GF-D8 (cell line): ENCODE measurements at places on chromosomes 5 and 9.

- no peak for DNase-seq
These were observed 296.8 kb downstream of the ICE1 start for GRCh38 chr5:5719292-5719691.

GRCh38 chr9:77021291-77021894 lies 1.9 kb downstream of the FOXB2 start:
- DNase-seq, result no peak

DNA sequence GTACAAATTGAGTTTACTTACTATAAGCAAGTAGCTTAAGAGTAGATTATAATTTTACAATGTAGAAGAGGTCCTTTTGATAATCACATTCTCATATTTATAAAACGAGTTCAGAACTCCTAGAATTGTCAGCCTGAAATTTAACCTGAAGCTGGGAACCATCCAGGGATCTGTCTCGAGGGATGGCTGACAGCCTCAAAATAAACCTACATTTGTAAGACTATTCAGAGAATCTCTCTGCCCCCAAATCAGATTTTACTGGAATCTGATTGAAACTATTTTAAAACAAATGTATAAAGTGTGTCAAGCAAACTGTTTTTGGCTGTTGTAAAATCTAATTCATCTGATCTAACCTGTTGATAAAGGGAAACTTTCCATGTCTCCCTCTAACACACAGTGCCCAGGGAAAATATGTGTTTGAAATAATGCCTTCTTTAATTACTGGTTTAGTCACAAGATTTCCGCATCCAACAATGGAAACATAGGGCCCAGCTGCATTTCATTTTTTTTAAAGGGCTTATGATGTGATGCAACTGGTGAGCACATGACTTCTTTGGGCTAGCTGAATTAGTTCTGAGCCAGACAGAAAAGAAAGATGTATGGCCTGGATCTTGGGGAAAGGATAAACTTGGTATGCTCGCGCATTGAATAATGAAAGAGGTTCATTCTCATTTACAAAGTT lies 30.3 kb downstream of the SLC25A46 start:
- peak; percentile 21 for DNase-seq

- no peak for DNase-seq
These were observed 194.4 kb upstream of the VCAN start for GRCh38 chr5:83277154-83277553.

DNA sequence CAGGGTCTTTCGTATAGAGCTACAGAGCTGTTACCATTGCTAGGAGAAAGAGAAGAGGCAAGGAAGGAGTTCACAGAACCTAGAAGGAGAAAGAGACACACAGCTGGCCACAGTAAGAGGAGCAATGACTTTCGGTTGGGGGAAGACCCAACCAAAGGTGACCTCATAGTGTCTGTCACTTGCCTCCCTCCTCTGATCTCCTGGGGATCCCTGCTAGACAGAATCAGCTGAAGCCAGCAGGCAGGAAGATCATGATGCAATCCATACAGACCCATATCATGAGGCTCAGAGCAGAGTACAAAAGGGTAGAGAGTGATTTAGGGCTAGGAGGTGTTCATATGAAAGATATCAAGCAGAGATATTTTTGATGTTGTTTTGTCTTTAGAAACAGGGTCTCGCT lies 26.0 kb upstream of the EPB41L4B start:
- DNase-seq, result no peak

- no peak for DNase-seq
These were observed 62.2 kb downstream of the RAD23B start for GRCh38 chr9:107345327-107345726.

- no peak for DNase-seq
These were observed 87.5 kb downstream of the DAB2IP start for GRCh38 chr9:121738968-121739367.

- no peak for DNase-seq
These were observed 114.2 kb downstream of the ANXA1 start for GRCh38 chr9:73265876-73266275.

GRCh38 chr5:119792161-119792799 lies 162.9 kb downstream of the FAM170A start:
- no peak for DNase-seq

DNA sequence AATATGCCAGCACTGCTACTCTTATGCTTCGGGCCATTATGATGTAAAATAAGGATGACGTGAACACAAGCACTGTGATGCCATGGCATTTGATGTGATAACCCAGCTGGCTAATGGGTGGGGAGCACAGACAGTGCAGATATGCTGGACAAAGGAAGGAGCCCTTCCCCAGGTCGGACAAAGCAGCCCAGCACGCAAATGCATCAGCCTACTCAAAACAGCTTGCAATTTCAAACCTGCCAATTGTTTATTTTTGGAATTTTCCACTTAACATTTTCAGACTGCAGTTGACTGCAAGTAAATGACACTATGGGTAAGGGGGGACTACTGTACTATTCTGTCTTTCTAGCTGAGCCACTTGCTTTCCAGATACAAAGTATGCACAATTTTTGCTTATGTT lies 181.3 kb downstream of the DCP2 start:
- DNase-seq, result no peak

DNA sequence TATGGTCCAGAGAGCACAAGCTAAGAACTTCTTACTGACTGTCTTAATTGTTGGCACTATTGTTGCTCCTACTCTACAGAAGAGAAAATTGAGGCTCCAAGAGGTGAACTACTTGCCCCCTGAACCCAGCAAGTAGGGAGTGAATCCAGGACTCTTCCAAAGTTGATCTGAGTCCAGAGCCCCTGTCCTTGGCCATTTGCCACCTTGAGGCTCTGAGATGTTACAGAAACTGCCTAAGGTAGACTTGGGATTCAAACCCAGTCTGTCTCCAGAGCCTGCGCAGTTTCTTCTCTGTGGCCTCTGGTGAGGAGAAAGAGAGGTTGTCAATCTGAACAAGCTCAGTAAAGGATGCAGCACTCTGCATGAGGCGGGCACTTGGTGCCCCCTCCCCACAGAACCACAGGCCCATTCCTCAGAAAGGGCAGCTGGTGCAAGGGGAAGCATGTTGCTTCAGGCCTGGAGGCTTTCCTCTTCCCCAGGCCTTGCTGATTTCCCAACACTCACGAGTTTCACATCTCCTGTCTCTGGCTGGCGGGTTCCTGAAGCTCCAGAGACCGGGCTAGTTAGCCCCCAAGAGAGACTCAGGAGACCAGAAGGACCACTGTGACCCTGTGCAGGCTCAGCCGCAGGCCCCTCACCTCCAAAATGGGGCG lies 2.9 kb upstream of the LCP2 start:
- DNase-seq, result peak; percentile 81

DNA sequence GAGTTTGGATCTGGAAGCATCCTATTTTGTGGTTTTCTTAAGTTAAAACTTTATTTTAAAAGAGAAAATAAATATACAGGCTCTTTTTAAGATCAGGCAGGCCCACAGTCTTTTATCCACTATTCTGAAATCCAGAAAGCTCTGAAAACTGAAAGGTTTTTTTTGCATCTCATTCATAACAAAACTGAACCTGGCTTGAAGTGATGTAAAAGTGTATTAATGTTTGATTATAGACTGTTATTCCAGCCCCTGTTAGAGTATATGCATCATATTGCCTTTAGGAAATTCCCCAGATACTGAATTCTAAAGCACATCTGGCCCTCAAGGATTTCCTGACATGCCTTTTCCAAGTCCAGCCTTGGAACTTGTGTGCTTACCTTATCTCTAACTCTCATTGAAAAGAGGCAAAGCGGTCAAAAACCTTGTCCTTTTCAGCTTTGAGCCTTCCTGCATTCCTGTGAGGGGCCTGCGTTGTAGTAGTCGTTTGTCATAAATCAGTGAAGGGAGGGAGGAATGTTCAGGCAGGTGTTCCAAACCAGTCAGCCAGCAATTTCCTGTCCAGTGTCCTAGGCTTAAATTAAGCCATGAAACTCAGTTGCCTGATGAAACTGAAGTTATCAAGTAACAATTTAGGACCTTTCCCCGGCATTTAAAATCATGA lies 110.4 kb downstream of the TLE4 start:
- no peak for DNase-seq

- DNase-seq, result no peak
These were observed 524.5 kb upstream of the CLINT1 start for GRCh38 chr5:158383486-158383885.

DNA sequence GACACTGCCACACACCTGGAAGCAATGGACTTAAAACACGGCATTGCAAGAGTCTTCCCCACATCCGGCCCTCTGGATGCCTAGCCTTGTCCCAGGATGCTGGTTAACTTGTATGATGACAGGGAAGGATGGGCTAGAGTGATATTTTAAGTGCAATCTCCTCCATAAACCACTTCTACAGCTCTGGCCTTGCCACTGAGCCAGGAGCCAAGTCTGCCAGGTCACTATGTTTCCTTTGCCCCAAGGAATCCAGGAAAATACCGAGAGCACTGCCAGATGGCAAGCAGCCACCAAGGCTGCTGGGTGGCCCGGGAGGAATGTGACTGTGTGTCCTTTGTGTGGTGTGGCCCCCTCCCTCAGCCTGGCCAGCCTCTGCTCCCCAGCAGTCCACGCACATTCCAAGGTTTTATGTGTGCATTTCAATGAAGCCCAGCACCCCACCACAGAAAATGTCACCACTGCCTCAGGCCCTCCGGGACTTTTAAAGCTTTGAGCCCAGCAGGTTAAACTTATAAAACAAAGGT lies 106.0 kb downstream of the FRMD3 start:
- no peak for DNase-seq

DNA sequence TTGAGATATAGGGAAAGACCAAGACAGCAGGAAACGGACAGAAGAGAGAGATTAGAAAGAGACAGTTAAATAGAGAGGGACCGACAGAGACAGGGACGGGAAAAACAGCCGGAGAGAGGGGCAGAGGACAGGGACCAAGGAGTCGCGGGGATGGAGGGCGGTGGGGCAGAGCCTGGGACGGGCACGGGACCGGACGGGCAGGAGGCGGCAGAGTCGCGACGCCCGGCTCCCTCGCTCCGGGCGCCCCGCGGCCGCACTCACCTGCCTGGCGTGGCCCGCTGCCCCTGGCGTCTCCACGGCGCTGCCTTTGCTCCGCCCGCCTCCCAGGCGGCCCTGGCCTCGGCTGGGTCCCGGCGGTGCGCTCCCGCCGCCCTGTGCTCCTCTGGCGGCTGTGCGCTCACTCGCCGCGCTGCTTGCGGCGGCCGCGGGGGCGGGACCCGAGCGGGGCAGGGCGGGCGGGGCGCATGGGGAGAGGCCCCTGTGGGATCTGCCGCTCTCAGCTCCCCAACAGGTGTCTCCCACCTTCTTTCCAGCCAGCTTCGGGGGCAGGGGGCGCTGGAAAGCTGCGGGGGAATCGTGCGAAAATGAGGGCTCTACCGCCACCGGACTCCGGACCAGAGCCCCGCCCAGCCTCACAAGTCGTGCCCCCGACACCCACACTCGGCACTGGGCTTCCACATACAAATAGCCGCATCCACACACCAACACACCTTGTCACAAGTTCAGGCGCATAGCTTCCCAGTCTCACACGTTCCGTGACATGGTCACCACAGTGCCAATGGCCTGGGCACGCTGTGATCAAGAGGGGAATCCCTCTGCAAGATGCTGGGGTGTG lies at the start of gene ARID3C:
Gene ARID3C, minus strand, starts transcription at position 411 of the 835 bp plus-strand sequence. CDS start 1,052 bp downstream, outside the sequence.
- no peak for DNase-seq

DNA sequence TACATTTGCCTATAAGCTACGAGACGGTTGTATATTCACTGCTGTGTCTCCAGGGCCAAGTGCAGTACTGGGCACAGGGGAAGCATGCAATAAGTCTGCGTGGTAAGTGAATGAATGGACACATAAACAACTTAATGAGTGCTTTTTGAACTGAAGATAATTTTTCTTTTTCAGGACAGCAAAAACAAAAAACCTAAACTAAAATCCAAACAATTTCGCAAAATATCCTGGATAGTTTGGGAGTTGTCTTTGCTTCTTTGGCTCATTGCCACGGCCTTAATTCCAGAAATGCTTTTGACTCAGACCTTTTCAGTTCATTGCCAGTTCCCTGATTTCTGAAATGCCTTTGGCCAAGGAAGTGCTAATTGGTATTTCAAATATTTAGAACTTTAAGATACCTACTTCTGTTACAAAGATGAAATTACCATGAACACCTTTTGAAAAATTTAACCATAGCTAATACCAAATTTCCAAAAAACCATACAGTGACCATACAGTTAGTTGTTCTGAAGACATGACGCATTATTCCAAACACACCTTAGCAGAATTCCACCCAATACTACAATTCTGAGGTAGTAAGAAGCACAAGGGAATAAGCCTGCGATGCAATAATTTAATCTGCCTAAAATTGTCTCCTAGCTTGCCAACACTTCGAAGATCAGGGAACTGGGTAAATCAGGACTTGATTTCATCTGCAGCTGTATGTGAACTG lies 42.8 kb downstream of the TEK start:
- no peak for DNase-seq

DNA sequence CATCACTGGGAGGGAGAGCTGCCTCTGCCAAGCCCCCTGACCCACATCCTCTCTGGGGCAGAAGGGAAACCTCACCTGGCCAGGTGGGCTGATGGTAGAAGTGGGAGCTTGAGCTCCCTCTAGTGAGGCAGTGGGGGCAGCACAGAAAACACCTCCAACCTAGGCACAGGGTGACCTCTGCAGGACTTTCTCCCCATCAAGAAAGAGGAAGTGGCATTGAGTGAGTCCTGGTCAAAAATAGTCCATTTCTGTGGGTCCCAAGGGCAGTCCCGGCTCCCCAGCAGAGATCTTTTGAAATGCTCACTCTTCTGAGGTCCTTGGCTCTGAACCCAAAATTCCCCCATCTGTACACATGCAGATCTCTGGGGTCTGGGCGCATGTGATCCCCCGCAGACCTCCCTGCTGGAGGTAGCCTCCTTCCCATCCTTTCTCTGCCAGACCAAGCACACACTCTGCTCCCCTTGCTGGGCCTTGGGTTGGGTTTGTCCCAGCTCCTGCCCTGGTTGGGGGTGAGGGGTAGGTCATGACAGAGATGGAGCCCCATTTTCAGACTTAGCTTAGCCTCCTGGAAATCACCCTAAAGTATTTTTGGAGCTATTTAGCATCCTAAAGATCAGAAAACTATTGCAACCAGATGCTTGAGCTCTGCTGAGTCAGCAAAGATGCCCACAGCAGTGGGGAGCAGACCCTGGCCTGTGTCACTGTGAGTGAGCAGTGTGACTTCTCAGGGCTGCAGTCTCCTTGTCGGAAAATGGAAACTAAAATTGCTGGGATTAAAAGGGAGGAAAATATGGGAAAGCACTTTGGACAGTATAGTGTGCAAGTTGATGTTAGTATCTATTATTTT lies 41.6 kb upstream of the LCP2 start:
- peak; percentile 29 for DNase-seq

DNA sequence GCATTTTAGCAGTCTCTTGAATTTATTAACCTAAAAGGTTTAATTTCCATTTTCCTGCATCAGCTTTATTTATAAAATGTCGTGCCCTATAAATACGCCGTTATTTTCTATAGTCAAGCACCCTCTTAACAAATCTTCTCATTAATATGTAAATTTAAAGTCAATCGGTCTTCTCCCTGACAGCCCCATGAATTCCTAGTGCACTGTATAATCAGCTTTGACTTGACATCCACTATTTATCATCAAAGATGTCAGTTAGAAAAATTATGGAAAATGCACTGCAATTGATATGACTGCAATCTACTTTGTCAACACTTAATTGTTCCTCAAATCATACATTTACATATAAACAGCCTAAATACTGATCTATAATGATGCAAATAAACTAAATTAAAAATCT lies 83.4 kb downstream of the AP3B1 start:
- no peak for DNase-seq

GRCh38 chr9:18905028-18905882 lies 127.8 kb downstream of the SAXO1 start:
- no peak for DNase-seq
